Foreskin keratinocyte (primary cell): ENCODE measurements at places on chromosomes 3 and 15. TPM values are rescaled to one million over a fixed set of nuclear protein-coding genes. Genes with fewer than 3 reads are reported as not detected.

The NR1I2 gene
- total RNA-seq = not detected in 2 replicates

The SLC12A8 gene
- 10.5 and 11.2 TPM in 2 replicates for total RNA-seq

DNA sequence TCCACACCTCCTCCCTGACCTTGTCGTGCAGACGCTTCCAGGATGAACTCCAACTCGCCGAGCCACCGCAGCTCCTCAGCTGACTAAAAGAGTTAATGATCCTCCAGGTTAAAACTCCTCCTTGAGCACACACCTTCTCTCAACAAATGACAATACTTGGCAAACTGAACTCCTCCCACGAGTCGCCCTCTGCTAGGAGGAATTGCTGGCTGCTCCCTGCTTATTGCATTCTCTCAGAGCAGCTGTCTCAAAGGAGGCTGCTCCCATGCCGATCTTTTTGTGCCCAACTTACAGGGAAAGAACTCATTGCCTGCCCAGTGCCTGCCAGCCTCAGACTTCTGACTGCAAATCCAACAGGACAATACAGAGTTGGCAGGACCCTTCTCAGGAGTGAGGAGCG is at the start of gene ATP13A4:
Gene ATP13A4 (minus strand): TSS at position 85 of the 400 bp plus-strand sequence. CDS start 96 bp downstream, outside the sequence.
- no peak for DNase-seq

- DNase-seq = no peak
Observed at GRCh38 chr15:75523011-75523410, 56.1 kb downstream of the PTPN9 start.

The HES1 gene
- 35.1 and 42.1 TPM in 2 replicates for total RNA-seq

GRCh38 chr15:99249270-99249841 is at the start of gene TTC23:
Gene TTC23 (minus strand): TSS chr15:99249581. CDS start chr15:99228712, 20,869 bp downstream.
- DNase-seq = peak; percentile 83

- no peak for DNase-seq
Observed at GRCh38 chr3:139506766-139507165, 30.4 kb upstream of the RBP2 start.

The HAPLN3 gene
- total RNA-seq = 5.4 and 6.0 TPM in 2 replicates

- no peak for DNase-seq
Observed at GRCh38 chr3:138450181-138450580, 15.8 kb downstream of the ESYT3 start.

DNA sequence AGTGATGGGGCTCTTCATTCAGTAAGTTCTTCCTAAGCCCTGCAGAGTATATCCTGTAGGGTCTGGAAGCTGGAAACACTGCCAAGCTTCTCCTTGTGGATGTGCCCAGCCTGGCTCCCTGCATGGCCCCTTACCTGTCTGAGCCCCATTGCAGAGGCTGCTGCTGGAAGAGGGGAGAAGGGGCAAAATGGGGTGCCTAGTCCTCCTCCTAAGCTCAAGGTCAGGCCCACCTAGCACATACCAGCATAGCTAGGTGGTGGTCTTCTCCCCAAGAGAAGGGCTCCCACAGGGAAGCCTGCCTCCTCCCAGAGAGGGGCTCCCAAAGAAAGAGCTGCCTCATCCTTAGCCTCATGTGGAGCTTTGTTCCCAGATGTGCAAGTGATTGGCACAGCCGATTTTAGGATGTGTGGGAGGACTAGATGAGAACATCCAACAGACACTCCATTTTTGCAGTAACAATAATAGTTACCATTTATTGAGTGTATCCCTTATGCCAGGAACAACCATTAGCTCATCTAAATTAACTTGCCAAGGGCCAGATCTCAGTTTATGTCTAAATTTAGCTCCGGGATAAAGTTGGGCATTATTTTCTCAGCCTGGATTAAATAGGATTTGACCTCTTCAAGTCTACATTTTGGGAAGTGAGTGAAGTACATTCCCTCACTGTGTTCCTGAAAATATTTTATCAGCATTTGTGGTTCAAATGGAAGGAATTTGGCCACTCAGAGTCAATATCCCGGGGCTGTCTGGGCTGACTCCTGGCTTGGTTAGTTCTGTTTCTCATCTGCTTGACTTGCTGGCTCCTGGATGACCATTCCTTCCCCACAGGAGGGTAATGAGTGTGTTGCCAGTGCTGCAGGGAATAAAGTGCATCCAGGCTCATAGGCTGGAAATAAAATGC is 291.1 kb upstream of the ROPN1 start:
- DNase-seq = no peak

The ARHGEF26 gene
- 5.2 and 5.3 TPM in 2 replicates for total RNA-seq

DNA sequence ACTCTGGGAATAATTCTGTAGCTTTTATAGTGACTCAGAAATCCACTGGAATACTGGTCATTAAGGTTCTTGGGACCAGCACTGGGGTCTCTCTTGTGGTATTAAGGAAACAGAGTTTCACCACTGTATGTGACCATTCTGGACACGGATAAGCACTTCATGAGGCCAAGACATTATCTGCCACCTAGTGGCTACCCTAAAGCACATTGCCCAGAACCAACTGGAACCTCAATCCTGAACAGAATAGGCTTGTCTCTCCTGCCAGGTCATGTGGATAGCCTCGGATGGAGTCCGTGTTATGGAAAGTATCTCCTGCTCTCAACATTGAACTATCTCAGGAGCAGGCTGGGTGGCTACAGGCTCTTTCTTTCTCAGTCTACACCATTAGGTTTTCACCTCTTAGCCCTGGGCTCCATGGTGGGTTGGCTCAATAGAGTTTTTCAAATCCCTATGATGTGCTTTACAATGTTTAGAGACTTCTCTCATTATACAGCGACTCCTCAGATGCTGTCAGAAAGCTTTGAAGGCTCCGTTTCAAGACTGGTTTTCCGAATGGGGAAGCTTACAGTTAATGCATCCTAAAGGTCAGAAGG is 167.6 kb upstream of the ST8SIA2 start:
- DNase-seq = peak; percentile 28

- no peak for DNase-seq
Observed at GRCh38 chr3:184556582-184557347, 4.8 kb upstream of the EPHB3 start.

DNA sequence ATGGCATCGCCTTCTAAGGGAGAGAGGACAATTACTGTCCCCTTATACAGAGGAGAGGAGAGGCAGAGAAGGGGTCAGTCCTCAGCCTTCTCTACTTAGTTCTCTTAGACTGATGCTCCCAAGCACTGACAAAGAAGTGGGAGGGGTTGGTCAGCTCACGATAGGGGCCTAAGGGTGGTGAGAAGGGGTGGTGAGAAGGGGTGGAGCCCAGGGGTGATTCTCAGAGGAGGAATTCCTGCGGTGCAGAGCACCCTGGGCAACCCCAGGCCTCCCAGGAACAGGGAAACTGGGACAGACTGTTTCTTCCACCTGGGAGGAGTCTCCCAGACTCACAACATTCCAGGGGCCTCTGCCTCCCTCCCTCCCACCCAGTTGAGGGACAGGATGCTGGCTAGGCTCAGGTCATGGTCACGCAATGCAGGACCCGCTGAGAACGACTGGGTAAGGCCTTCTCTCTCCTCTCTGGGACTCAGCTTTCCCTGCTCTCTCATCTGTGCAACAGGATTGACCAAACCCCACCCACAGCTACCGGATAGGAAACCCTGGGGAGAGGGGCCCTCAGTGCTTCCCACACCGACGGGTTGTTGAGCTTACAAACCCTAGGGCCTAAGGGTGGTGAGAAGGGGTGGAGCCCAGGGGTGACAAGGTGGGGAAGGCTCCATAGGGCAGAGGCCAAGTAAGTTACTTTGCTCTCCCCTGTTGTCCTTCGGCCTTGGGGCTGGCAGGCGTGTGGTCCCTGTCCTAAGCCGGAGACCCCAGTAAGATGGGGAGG is 1.5 kb downstream of the TPRA1 start:
- DNase-seq = no peak

DNA sequence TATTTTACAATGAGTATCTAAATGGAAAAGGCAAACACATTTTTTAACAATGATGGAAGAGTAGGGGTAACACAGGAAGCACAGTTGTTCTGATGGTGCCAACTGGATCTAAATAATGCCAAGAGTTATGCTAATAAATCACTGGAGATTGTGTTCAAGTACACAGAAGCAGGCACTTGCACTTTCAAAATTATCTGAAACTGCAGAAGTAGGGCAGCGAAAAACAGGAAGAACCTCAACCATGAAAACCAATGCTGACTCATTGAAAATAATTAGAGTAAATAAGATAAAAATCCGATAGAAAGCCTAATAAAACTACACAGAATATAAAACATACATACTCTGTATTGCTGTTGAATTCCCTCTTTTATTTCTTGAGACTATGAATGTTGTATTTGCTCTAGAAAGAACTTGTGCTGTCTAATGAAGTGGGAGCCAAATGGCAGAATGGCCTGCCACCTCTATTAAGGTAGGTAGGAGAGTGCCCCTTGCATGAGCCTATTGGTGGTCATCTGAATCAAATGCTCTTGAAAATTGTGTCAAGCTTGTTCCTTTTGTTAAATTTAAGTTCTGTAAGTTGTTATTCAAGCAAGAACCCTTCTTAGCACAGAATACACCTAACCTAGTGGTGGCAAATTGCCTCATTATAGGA is 93.7 kb downstream of the ABI3BP start:
- no peak for DNase-seq

- no peak for DNase-seq
Observed at GRCh38 chr15:100682468-100682867, 80.1 kb downstream of the ASB7 start.

DNA sequence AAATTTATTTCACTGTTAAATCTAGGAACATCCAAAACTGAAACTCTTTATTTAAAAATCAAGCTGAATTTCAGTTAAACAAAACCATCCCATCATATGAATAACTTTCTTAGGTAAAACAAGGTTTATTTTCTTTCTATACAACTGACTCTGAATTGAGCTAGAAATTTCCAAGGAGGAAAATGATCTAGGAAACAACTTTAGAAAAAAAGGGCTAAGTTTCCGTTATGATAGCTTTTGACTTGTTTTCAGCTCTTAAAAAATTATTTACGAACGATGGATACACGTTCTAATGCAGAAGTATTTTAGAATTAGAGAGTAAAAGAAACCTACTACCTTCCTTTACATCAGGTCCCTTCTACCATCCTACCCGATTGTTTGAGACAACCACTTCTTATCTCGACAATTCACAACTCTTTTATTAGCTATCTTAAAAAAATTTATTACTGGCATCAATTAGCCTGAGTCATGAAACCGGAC is 1.8 kb upstream of the IGF1R start:
- no peak for DNase-seq

GRCh38 chr3:135623558-135623957 is 342.0 kb upstream of the PPP2R3A start:
- DNase-seq = no peak

DNA sequence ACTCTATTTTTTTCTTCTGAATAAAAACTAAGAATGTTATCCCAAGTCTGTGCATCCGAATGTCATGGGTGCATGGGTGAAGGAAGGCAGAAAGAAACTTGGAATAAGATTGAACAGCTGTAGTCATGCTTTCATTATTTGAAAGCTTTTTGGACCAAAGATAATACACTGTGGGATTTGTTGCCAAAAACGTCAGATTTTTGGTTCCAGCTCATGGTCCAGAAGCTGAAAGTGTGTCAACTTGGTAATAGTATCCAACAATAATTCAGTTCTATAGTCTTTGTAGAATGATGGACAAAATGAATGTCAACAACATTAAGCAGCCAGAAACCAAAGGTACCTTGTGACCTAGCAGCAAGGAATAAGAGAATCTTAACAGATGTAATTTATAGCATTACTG is 327.9 kb upstream of the ADAMTS9 start:
- no peak for DNase-seq

The RAP2B gene
- total RNA-seq = 25.8 and 28.0 TPM in 2 replicates

- DNase-seq = no peak
Observed at GRCh38 chr3:38497031-38497430, 891 bp downstream of the EXOG start.

GRCh38 chr3:134437211-134437752 is 48.5 kb downstream of the ANAPC13 start:
- DNase-seq = no peak

- no peak for DNase-seq
Observed at GRCh38 chr3:158097081-158097592, 9.1 kb downstream of the SHOX2 start.

DNA sequence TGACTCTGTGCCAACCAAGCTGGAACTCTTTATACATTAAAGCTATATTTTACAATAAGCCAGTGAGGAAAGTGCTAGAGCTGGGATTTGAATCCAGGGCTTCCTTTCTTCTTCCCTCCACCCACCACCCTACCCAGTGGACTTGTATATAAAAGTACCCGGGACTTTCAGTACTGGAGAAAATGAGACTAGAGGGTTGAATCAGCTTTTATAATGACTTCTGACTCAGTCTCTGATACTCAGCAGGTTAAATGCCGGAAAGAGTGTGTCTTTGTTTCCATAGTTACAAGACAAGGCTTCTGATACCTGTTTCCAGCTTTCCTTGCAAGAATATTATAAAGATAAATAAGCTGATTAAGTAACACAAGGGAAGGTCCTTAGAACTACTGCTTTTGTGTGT is 80.9 kb downstream of the FRMD4B start:
- peak; percentile 89 for DNase-seq

- peak; percentile 49 for DNase-seq
Observed at GRCh38 chr3:141386611-141387111, 18.4 kb downstream of the ZBTB38 start.

GRCh38 chr3:107992976-107993684 is 97.7 kb downstream of the CD47 start:
- peak; percentile 77 for DNase-seq

- DNase-seq = no peak
Observed at GRCh38 chr3:13403213-13403819, 16.8 kb downstream of the NUP210 start.

GRCh38 chr3:25235466-25235865 is 192.6 kb upstream of the RARB start:
- DNase-seq = peak; percentile 3

GRCh38 chr3:131960324-131960723 is 74.5 kb downstream of the CPNE4 start:
- no peak for DNase-seq

- no peak for DNase-seq
Observed at GRCh38 chr3:71578054-71578751, 5.3 kb downstream of the FOXP1 start.

GRCh38 chr15:61130950-61131942 is 97.9 kb downstream of the RORA start:
- no peak for DNase-seq

GRCh38 chr3:65402597-65402996 is 636.1 kb downstream of the MAGI1 start:
- DNase-seq = peak; percentile 72
